Activated CD4-positive, CD25-positive, alpha-beta regulatory T cell treated with anti-CD3 and anti-CD28 coated beads, Interleukin-2, amount 50 U/mL, for 24 hours (primary cell): ENCODE measurements at places on chromosomes 13 and 19.

DNA sequence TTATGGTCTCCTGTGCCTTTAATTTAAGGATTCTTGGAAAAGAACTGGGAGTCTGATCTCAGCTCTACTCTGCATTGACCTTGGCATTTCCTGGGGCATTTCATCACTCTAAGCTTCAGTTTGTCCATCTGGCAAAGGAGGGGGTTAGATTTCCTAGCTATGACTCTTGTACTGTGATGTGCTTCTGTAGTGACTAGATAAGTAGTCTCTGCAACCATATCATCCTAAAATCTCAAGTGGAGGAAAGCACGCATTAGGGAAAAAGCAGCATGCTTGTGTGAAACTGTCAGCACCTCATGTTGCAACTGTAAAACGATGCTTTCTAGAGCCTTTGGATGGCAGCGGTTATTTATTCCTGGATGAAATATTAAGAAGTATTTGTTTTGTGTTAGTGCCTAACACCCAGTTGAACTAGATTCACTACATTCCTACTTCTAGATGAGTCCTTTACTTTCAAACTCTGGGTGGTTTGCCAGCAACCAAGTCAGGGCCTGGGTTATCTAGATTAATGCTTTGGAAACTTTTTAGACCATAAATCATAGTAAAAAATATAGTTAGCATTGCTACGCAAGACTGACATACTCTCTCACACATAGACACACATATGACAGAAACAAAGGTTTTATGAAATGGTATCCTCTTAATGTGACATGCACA lies 6.8 kb downstream of the WDFY2 start:
- no peak for ATAC-seq

DNA sequence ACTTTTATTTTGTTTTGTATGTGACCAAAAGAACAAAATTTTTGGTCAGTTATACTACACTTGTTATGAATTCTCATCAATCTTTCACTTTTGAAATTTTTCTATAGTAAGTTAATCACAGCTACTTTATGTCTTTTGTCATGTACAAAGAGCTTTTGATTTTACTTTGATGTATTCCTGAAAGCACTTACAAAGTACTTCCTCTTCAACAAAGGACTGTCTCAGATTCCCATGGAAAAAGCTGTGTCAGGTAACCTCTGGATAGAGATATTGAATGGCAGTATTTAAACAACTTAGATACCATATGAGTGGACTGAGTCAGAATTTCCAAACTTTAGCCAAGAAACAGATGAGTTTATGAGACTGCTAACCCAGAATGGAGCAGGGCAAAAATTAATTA lies 689.3 kb upstream of the ATXN8OS start:
- no peak for ATAC-seq

DNA sequence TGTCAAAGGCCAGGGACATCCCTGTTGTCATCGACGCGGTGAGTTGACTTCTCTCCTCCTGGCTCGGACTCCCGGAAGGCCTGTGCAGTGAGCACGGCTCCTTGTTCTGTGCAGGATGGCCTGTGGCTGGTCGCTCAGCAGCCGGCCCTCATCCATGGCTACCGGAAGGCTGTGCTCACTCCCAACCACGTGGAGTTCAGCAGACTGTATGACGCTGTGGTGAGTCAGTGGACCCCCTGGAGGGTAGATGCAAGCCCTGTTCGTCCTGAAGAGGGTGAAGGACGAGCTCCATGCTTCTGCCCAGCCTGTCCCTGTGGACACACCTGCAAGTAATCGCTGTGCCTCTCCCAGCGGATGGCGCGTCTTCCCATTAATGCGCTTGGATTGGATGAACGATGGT lies 19.2 kb downstream of the NAXD start:
- no peak for ATAC-seq

DNA sequence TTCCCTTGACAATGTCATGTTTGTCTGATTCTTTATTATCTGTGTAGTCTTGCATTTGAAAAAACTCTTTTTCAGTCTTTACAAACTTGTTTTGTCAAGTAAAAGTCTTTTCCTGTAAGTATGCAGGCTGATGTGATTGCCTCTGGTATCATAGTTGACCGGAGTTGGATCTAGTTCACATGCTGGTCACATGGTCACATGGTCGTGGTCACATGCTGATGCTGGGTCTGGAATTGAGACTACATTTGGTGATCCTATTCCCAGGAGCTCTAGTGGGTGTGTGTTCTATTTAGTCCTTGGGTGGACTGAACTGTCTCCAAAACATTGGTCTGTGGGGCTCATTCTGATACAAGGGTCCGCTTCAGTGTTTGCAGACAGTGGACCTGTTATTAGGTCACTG lies 1798.8 kb upstream of the PRR20A start:
- no peak for ATAC-seq

DNA sequence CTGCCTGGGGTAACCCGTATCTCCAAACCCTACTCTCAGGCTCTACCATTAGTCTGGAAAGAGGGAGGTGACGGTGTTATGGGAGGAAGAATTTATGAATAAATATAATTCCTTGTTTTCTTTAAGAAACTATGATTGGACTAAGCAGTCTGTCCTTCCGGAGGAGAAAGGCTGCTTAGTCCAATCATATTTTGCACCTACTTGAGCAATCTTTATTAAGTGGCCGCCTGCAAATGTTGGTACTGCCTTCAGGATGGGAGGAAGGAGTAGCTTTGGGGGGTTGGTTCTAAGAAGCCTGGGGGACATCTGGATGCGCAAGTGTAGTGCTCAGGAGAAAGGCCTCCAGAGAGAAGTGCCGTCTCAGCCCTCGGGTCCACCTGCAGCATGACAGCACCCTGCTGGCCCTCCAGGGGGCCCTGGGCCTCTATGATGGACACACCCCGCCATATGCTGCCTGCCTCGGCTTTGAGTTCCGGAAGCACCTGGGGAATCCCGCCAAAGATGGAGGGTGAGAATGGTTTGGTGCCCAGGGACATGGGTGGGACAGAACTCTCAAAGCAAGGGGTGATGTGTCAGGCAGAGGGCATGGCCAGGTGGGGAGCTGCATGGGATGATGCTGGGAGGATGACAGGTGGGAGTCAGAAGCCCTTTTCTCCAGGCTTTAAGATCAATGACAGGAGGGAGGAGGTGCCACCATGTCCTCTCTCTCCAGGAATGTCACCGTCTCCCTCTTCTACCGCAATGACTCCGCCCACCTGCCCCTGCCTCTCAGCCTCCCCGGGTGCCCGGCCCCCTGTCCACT lies 4.1 kb downstream of the ACP4 start:
- peak; percentile 10 for ATAC-seq

DNA sequence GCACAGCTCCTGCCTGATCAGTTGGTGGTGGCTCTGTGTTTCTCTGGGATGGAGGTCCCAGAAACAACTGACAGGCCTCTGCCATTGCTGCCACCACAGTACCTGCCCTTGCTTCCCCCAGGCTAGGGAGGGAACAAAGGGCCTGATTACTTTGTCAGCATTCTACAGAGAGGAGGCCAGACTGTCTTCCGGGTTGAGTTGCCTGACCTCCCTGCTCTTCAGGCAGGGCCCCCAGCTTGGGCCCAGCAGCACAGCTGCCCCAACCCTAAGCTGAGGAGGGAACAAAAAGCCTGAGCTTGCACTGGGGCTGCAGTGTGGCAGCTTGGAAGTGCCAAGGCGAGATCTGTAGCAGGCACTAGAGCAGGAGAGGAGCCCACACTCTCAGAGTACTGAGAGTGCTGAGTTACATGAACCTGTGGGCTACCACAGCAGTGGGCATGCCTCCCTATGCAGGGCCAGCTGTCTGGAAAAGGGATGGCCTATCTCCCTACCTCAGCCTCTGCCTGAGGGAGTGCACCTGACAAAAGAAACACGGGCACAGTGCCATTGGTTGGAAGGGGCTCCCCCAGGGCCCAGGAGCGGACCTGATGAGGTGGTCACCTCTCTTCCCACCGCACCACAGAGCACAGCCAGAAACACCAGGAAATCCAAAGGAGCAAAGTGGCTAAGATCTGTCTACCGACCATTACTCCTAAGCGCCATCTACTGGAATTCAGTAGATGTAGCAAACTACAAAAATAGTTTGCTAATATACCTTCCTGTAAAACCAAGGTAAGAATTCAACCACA lies 24.4 kb downstream of the SLC25A15 start:
- no peak for ATAC-seq

GRCh38 chr19:29771708-29772414 lies 39.9 kb upstream of the CCNE1 start:
- no peak for ATAC-seq

- no peak for ATAC-seq
Observed at GRCh38 chr13:19862481-19863313, 752 bp downstream of the ZMYM5 start.

GRCh38 chr13:23185542-23185941 lies 4.8 kb downstream of the SGCG start:
- no peak for ATAC-seq

DNA sequence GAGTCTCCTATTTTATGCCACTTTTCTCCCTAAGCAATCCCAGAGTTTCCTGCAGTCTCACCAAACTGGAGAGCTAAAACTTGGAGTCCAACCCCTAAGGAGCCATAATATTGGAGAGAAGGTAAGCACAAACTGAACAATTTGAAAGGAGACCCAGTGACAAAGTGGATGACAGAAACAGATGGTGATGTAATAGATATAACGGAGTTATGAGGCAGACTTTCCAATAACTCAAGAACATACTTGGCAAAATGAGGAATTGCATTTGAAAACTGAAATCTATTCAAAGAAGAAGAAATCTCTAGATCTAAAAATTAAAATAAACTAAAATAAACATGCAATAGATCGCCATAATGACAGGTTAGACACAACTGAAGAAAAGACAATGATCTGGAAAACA lies 200.9 kb upstream of the MIR17HG start:
- ATAC-seq = no peak

DNA sequence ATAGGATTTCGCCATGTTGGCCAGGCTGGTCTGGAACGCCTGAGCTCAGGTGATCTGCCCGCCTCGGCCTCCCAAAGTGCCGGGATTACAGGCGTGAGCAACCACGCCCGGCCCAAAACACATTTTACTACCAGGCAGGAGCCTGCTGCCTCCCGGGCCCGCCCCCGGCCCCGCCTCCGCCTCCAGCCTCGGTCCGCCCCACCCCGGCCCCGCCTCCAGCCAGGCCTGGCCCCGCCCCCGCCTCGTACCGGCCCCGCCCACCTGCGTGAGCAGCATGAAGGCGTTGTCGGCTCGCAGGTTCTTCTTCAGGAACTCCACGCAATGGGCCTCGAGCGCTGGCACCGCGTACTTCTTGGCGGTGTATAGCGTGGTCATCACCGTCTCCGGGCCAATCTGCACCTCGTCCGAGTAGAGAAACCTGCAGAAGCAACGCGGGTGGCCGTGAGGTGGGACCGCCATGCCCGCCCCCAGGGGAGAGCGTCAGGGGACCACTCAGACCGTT lies 22.7 kb downstream of the BTBD2 start:
- ATAC-seq = no peak

- ATAC-seq = no peak
Observed at GRCh38 chr13:64314331-64314730, 2898.7 kb upstream of the PCDH20 start.

GRCh38 chr13:70816853-70817252 lies 708.6 kb upstream of the KLHL1 start:
- ATAC-seq = no peak

DNA sequence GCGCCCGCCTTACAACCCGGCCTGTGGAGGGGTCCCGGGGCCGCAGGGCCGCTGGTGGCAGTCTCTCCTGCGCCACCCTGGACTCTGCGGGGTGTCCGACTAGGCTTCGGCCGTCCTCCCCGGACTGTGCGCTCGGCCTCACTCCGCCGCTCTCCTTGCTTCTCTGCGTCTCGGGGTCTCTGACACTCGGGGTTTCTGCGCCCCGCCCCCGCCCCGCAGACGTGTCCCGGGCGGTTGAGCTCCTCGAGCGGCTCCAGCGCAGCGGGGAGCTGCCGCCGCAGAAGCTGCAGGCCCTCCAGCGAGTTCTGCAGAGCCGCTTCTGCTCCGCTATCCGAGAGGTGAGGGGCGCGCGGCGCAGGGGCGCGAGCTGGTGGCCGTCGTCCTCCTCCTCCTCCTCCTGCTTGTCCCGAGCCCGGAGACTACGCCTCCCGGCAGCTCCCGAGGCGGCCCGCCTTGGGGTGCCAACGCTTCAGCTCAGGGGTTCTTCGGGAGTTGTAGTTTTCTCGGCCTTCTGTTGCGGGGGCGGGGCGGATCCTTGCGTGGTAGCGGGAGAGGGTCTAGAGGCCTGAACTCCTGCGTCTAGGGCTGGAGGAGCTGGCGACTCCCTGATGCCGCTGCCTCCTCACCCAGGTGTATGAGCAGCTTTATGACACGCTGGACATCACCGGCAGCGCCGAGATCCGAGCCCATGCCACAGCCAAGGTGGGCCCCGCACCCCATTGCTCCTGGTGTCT lies 627 bp downstream of the LIN7B start:
- ATAC-seq = no peak

DNA sequence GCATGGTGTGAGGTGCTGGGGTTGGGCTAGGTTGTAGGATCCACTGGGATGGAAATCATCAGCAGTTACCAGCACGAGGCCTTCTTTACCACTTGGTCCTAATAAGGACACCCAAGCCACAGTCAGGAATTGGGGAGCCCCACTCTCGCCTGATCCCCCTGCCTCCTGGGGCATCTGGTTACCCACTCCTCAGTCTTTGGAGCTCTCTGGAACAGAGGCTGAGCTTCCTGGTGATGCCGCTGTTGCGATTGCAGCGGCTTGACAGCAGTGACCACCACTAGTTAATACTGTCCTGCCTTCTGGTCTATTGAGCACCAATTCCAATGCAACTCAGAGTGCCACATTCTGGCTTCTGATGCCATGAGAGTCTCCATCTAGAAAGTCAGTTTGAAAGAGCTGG lies 13.5 kb downstream of the TMEM272 start:
- no peak for ATAC-seq

- ATAC-seq = no peak
Observed at GRCh38 chr19:13094106-13094504, 8.6 kb downstream of the LYL1 start.

- ATAC-seq = no peak
Observed at GRCh38 chr19:16938211-16938610, 49.4 kb downstream of the F2RL3 start.

- ATAC-seq = no peak
Observed at GRCh38 chr19:41172297-41173164, 20.5 kb upstream of the CYP2S1 start.

- no peak for ATAC-seq
Observed at GRCh38 chr19:38715555-38715954, 28.7 kb downstream of the CAPN12 start.
